ENCODE measurements at places on chromosomes 3 and 15.

GRCh38 chr3:115921711-115922110 lies 298.4 kb downstream of the GAP43 start:
- DNase-seq = no peak

GRCh38 chr3:156109989-156110388 lies 10.4 kb upstream of the KCNAB1 start:
- no peak for DNase-seq

DNA sequence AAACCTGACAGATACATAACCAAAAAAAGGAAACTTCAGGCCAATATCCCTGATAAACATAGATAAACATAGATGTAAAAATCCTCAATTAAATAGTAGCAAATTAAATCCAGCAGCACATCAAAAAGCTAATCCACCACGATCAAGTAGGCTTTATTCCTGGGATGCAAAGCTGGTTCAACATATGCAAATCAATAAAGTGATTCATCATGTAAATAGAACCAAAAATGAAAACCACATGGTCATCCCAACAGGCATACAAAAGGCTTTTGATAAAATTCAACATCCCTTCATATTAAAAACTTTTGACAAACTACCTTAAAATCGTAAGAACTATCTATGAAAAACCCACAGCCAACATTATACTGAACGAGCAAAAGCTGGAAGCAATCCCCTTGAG lies 882.2 kb downstream of the NTRK3 start:
- DNase-seq = no peak

- DNase-seq = no peak
Measured at GRCh38 chr3:9951962-9952805, at the start of gene PRRT3. PRRT3 (minus strand) TSS chr3:9952408; CDS start chr3:9950115, 2,293 bp downstream.

GRCh38 chr15:40463886-40464545 lies 6.8 kb upstream of the CHST14 start:
- DNase-seq = no peak

- peak; percentile 41 for DNase-seq
Measured at GRCh38 chr3:113536627-113537101, 4.3 kb downstream of the SIDT1 start.

DNA sequence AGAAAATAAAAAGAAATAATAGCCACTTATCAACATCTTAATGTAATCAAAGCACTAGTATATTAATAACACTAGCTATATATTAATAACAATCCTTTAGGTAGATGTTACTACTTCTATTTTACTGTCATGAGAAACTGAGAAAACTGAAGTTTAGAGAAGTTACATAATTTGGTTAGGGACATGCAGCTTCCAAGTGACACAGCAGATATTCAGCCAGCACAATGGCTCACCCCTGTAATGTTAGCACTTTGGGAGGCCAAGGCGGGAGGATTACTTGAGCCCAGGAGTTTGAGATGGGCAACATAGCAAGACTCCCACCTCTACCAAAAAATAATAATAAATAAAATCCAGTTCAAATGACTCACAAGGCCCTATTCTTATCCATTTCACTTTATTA lies 1.9 kb upstream of the UBR1 start:
- no peak for DNase-seq

- DNase-seq = no peak
Measured at GRCh38 chr15:60557191-60557618, 78.3 kb upstream of the ICE2 start.

DNA sequence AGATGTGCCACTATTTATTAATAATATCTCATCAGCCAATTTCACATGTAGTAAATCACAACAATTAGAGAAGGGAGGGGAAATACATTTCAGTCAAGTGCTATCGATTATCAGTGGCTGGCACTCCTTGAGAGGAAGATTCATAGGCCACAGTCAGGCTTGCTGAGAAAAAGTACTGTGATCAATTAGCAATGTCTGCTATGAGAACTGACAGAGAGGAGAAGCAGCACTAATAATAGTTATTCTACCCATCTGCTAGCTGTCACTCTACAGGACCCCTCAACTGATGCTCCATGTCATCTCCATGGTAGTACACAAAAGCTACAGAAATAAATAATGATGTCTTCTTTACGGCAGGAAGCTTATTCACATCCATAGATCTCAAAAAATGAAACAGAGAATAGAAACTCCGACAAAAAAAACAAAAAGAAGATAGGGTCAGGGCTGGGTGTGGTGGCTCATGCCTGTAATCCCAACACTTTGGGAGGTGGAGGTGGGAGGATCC lies 351.3 kb downstream of the FOXP1 start:
- DNase-seq = no peak

- DNase-seq = peak; percentile 41
Measured at GRCh38 chr3:129690406-129690805, 83.9 kb upstream of the PLXND1 start.

DNA sequence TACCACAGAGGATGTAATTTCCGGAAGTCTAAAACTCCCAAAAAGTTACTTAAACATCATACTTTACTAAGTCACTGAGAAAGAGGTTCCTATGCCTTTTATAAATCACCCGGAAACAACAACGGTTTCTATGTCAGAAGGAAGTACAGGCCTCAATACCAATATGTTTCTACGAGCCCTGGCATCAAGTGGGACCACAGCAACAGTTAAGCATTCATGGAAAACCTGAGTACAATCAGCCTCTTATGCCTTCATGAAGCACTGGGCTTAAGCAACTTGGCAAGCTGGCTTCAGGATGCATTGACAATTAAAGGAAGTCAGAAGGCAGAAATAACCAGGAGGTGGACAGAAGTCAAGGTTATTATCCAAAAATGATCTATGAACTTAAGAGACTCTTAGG lies 19.1 kb upstream of the B3GNT5 start:
- peak; percentile 17 for DNase-seq

GRCh38 chr3:142563496-142563997 lies 15.0 kb downstream of the ATR start:
- DNase-seq = no peak

DNA sequence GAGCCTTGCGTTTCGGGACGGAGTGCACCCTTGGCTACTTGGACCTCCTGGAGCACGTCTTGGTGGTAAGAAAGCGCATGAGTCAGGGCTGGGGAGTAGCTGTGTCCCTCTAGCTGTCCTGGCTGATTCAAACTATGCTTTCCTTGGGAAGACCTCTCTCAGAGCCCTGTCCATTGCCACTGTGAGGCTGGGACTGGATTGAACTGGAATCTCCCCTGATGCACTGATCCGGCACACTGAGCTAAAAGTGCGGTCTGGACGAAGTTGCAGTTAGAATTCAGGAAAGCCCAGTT lies 232.6 kb upstream of the TPM1 start:
- DNase-seq = no peak

All from NCI-H2029 treated with DMSO at 0.1 percent for 48 hours (cell line).